ENCODE measurements at places on chromosomes 5 and 9. TPM values are rescaled to one million over a fixed set of nuclear protein-coding genes. Genes with fewer than 3 reads are reported as not detected.

Gene OR1Q1
- total RNA-seq, result not detected

Gene F12
- total RNA-seq, result 0.89 TPM

Gene ANKRD34B
- total RNA-seq, result not detected

Gene TMC1
- total RNA-seq, result 0.25 TPM

Gene CARD9
- total RNA-seq, result 0.13 TPM

Gene ESM1
- 73.0 TPM for total RNA-seq

Gene C5orf34
- 3.7 TPM for total RNA-seq

Gene IL7R
- total RNA-seq, result 0.25 TPM

Gene TTLL11
- total RNA-seq, result 1.9 TPM

Gene GLRA1
- total RNA-seq, result not detected

Gene KYAT1
- total RNA-seq, result 4.7 TPM

Gene PTGS1
- total RNA-seq, result 1.8 TPM

Gene AQP7
- total RNA-seq, result not detected

Gene VLDLR
- 7.2 TPM for total RNA-seq

Gene FOXE1
- not detected for total RNA-seq

Gene NMUR2
- not detected for total RNA-seq

Gene ZBTB26
- total RNA-seq, result 3.5 TPM

Gene CFAP90
- not detected for total RNA-seq

Gene ARRDC1
- total RNA-seq, result 26.8 TPM

Gene SPINK4
- total RNA-seq, result not detected

Gene FAM221B
- not detected for total RNA-seq

Gene RIMOC1
- 11.4 TPM for total RNA-seq

Data from dermis microvascular lymphatic vessel endothelial cell (primary cell).